ENCODE measurements at places on chromosomes 13 and 19.

- DNase-seq = no peak
Measured at GRCh38 chr19:30022659-30023058, 80.6 kb downstream of the URI1 start.

- no peak for DNase-seq
Measured at GRCh38 chr19:38204096-38204495, 19.9 kb downstream of the DPF1 start.

DNA sequence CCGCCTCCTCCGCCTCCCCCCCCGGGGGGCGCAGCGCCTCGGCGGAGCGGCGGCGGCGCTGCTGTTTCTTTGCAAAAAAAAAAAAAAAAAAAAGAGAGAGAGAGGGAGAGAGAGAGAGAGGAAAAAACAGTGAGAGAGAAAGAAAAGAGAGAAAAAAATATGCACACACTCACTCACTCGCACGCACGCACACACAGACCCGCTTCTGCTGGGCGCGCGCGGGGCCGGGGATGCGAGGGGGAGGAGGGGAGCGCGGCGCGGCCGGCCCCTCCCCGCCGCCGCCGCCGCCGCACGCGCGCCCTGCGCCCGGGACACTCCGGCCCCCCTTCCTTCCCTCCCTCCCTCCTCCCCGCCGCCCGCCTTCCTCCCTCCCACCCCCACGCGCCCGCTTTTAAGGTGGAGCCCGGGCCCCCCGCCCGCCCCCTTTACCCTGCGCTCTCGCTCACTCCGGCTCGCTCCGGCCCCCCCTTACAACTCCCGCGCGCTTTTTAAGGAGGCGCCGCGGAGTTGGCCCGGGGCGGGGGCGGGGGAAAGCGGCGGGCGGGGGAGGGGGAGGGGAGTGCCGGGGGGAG, at the start of gene SAMD1:
SAMD1 (minus strand) TSS at position 243 of the 572 bp plus-strand sequence.
- peak; percentile 93 for DNase-seq

- no peak for DNase-seq
Measured at GRCh38 chr19:31314849-31315629, 34.2 kb downstream of the TSHZ3 start.

DNA sequence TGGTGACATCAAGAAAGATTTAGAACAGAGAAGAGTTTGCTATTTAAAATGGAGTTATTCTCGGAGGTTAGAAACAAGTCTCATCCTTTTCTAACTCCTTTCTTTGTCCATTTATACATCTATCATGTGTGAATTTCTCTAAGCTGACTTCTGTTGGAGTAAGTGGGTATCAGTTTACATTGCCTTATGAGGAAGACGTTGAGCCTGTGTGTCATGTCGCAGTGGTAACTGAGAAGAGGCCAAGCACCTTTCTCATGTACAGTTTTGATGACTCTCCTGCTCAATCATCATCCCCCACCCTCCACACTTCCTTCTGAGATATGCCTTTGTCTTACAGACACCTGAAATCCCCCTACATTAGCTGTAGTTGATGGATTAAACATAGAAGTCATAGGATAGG, 624.8 kb downstream of the LIG4 start:
- no peak for DNase-seq

DNA sequence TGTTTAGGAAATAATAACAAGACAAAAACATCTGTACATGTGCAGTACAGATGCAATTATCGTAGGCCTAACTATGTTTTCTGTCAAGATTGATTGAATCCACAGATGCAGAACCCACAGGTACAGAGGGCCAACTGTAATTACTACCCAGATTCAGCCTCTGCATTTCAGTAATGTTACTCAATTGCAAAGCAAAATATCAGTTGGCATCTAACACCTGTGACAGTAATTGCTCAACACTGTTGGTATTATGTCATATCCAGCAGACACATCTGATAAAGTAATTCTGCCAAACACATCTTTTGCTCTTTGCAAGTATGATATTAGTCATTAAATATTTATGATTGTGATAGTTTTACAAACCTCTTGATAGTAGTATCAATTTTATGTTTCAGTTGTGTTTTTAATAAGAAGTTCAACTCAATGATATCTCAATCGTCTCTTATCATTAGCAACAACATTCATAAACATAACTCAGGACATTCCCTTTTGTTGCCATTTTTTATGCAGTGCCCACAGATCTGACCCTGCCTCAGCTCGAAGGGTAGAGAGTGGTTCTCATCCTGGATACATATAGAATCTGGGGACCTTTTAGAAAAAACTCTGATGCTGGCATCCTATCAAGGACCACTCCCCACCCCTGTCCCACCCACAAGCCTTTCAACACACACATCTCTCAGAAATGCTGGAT, 104.7 kb downstream of the MYCBP2 start:
- no peak for DNase-seq

DNA sequence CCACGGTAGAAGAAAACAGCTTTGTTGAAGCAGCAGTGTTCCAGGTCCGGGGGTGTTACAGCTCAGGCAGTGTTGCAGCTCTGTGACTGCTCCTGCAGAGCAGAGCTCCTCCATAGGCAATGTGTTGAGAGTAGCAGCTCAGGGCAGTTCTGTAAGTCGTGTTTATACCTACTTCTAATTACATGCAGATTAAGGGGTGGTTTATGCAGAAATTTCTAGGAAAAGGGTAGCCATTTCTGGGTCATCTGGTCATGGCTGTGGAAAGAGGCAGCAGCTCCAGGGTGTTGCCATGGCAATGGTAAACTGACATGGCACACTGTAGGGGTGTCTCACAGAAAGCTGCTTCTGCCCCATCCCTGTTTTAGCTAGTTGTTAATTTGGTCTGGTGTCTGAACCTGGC, 316.4 kb downstream of the GPC5 start:
- DNase-seq = no peak

- DNase-seq = no peak
Measured at GRCh38 chr13:82480415-82480814, 1401.9 kb downstream of the SLITRK1 start.

DNA sequence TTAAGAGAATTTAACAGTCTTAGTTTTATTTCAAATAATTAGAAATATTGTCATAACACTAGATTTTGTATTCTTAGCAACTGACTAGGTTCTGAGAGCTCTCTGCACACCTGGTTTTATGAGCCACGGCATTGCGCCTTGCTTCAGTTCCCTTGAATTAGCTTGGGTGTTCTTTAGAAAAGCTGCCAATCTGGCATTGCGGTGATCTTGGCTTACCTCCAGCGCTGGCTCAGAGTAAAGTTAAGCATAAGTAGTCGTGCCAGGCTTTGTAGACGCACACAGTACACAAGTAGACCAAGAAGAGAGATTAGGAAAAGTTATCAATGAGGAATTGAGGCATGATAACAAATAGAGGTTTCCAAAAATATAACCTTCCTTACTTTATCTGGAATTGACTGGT, 45.7 kb downstream of the TPP2 start:
- no peak for DNase-seq
